Thoracic aorta (tissue), 2 donors: ENCODE measurements at places on chromosomes 3 and 15. TPM values are rescaled to one million over a fixed set of nuclear protein-coding genes. Genes with fewer than 3 reads are reported as not detected.

DNA sequence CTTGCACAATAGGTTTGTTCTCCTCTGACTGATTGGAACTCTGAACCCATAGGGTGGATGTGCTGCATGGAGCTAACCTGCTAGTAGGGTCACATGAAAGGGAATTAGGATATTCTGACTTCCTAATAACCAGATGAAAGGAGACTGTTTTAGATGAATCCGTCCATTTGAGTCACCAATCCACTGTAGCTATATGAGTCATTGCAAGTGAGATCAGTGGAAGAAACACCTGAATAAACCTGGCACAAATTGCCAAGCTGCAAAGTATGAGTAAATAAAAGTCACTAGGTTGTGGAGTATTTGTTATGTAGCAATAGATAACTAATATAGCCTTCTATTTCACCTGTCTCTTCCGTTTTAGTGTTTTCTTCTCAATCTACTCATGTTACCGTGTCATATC, 584.4 kb downstream of the PDCD6IP start:
- DNase-seq, result no peak

- no peak for DNase-seq
These were observed 19.4 kb downstream of the ZNF80 start for GRCh38 chr3:114218006-114218405.

GRCh38 chr3:135155228-135155627, 360.2 kb downstream of the EPHB1 start:
- DNase-seq, result no peak

DNA sequence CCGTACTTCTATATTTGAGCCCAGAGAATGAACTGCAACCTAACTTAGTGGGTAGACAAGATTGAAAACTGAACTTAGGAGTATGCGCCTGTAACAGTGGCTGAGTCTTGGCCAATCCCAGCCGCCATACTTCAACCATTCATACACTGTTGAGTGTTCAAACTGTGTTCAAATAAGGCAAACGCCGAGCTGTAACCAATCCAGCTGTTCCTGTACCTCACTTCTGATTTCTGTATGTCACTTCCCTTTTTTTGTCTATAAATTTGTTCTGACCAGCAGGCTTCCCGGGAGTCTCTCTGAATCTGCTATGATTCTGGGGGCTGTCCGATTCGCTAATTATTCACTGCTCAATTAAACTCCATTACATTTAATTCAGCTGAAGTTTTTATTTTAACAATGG, 58.6 kb upstream of the TPM1 start:
- DNase-seq, result no peak

The TMEM158 gene
- total RNA-seq, result 0.41 TPM
